Frontal cortex (tissue), 4 donors: ENCODE measurements at places on chromosomes 4 and X. TPM values are rescaled to one million over a fixed set of nuclear protein-coding genes. Genes with fewer than 3 reads are reported as not detected.

DNA sequence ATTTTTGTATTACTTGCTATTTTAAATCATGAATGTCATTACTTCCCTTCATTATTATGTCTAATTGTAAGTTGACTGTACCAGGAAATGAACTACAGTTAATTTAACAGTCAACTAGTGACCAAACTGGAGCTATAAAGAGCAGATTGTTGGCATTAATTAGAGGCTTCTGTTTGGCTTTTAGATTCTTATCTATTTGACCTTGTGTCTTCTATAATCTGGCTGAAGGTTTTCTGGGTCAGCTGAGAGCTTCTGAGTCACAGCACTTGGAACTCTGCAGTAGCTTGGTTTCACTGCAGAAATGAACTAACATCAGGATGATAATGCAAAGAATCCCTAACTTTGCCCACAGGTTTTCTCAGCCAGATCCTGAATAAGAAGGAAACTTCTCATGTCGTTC is 169.2 kb upstream of the LEF1 start:
- no peak for DNase-seq

GRCh38 chr4:91118597-91118996 is 991.4 kb downstream of the CCSER1 start:
- no peak for DNase-seq

GRCh38 chrX:13828392-13828791 is 11.5 kb upstream of the GPM6B start:
- no peak for DNase-seq

- no peak for DNase-seq
Measured at GRCh38 chr4:133823177-133823576, 378.4 kb downstream of the PABPC4L start.

DNA sequence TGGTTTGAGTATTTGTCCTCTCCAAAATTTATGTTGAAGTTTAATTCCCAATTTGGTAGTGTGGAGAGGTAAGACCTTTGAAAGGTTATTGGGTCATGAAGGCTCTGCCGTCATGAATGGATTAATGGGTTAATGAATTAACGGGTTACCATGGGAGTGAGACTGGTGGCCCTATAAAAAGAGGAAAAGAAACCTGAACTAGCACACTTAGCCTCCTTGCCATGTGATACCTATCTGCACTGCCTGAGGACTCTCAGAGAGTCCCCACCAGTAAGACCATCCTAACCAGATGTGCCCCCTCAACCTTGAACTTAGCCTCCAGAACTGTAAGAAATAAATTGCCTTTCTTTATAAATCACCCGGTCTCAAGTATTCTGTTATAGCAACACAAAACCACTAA is 39.3 kb downstream of the PAGE1 start:
- DNase-seq: no peak

DNA sequence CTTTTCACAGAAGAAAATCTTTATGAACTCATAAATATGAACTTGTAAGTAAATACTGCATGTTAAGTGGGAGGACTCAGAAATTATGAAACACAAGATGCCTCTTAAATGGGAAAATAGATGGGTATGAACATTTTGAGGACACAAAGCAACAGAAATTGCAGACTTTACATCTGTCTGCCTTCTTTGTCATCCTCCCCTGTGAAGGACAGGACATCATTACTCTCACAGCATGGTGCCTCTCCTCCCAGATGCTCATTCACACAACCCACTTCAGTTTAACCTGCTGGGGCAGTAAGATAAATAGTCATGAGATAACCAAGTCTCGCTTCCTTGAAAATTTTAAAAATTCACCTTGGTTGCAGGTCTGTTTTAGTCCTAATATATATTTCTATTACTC is 144.5 kb downstream of the APBB2 start:
- no peak for DNase-seq

- DNase-seq: no peak
Measured at GRCh38 chr4:147546349-147546748, 65.5 kb downstream of the EDNRA start.

GRCh38 chr4:84800256-84800655 is 166.2 kb downstream of the WDFY3 start:
- no peak for DNase-seq

- no peak for DNase-seq
Measured at GRCh38 chrX:18828832-18829404, 121.5 kb downstream of the PPEF1 start.

- DNase-seq: no peak
Measured at GRCh38 chr4:52939739-52940138, 77.6 kb downstream of the RASL11B start.

- DNase-seq: no peak
Measured at GRCh38 chr4:7155590-7156071, 36.7 kb upstream of the SORCS2 start.

DNA sequence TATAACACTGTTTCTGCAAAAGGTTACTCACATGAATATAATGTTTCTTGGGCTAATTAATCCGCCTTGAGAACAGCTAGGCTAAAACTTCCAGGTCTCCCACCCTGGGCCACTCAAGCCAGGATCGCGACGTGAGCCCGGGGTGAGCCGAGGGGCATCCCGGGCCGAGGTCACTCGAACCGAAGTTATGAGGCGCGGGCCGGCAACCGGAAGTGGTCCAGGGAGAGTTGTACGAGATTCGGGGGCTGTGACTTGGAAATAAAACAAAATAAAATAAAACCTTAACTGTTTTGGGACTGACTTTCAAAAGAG is 317 bp downstream of the CMC4 start:
- no peak for DNase-seq

- DNase-seq: no peak
Measured at GRCh38 chr4:187004628-187005027, 281.0 kb upstream of the FAT1 start.

GRCh38 chr4:138290805-138291204 is 48.7 kb upstream of the SLC7A11 start:
- DNase-seq: no peak

DNA sequence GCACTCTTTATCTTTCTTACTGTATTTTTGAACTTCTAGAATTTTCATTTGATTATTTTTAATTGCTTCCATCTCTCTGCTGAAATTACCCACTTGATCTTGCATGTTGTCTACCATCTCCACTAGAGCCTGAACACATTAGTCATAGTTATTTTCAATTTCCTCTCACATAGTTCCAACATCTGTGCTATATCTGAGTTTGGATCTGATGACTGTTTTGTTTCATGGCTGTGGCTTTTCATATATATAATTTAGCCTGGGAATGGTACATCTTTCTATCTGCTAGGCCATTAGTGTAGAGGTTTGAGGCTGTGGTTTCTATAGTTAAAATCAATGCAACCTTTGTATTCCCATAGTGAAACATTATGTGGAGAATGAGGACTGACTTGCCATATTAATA is 33.2 kb downstream of the NPY2R start:
- no peak for DNase-seq

GRCh38 chr4:7967501-7968261 is 28.0 kb upstream of the AFAP1 start:
- no peak for DNase-seq

- no peak for DNase-seq
Measured at GRCh38 chr4:107258359-107258758, 222.2 kb upstream of the DKK2 start.

- no peak for DNase-seq
Measured at GRCh38 chrX:97401154-97401553, 517.4 kb downstream of the RPA4 start.

- no peak for DNase-seq
Measured at GRCh38 chr4:53943345-53944085, 120.9 kb downstream of the CHIC2 start.

DNA sequence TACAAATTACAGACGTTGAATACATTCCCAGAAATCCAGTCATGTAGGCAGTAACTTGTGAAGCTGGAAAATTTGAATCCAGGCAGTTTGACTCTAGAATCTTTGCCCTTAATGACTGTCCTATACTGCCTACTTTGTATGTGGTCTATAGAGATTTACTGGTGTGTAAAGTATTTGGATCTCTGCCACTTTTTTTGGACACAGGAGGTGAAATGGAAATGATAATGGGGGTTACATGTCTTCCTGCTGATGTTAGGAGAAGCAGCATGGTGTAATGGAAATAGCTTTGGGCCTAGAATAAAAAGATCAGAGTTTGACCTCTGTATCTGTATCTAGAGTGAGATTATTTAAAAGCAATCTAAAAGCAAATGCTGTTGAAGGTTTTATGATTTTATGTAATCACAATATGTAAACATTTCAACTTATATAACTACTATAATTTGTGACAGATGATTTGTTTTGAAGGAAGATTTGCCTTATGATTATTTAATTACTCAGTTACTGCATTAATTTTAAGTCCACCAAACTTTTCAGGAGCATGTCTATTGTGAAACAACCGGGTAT is 3.3 kb downstream of the COL4A5 start:
- no peak for DNase-seq

DNA sequence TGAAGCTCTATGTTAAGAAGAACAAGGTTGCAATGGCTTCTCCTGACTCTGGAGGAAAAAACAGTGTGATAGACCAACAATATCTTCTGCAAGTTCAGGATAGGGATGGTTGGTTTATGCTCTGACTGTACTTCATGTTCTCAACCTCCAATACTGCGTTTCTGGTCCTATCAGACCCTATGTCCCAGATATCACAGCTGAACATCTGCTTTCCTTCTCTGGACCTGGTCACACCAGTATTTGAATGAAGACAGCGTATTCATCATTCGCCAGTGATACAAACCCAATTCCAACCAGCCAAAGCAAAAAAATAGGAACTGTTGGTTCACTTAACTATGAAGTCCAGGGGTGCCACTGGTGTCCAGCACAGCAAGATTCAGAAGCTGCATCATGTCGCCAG is 124.5 kb upstream of the KLF3 start:
- no peak for DNase-seq

- peak; percentile 50 for DNase-seq
Measured at GRCh38 chrX:68693481-68694434, 46.3 kb downstream of the STARD8 start.

- DNase-seq: no peak
Measured at GRCh38 chr4:3704669-3705068, 61.5 kb upstream of the ADRA2C start.

- DNase-seq: no peak
Measured at GRCh38 chr4:42460043-42460442, 62.8 kb downstream of the SHISA3 start.

DNA sequence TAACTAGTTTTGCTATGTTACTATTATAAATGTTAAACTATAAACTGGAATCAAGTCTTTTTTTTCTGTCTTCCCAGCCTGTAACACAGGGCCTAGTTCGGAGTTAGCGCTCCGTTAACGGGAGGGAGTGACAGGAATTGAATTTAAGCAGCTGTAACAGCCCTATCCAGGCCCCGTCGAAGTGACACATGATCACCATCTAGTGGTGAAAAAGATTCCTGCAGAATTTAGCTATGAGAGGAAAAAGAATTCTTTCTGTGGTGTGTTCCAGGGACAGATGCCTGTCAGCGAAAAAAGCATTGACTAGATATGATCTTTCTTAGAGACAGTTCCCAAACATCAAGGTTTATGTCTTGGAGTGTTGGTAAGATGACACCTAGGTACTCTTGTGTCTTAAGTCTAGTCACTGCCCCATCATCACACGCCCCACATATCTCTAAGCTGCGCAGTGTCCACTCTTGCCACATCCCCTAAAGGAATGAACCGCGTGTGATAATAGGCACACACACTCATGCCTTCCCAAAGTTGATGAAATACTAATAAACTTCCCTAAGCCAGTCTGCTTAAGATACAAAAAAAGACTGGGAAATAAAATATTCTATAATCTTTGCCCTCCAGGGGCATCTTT is 2.1 kb downstream of the GAB3 start:
- DNase-seq: no peak

DNA sequence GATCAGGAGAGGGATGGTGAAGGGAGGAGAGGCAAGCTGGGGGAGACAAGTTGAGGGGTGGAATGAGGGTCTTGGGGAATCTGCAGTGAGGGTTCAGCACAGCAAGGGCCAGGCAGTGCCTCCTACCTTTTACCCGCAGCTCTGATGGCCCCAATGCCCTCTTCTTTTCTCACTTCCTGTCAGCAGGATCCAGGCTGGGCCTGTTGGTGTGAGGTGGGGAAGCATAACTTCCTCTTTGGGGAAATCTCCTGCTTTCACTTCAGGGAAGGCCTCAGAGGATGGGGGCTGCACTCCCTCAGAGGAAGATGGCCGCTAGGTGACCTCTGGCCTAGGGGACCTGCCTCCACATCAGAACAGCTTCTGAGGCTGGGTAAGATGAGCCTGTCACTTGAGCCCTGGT is 36.5 kb downstream of the EFNB1 start:
- no peak for DNase-seq

DNA sequence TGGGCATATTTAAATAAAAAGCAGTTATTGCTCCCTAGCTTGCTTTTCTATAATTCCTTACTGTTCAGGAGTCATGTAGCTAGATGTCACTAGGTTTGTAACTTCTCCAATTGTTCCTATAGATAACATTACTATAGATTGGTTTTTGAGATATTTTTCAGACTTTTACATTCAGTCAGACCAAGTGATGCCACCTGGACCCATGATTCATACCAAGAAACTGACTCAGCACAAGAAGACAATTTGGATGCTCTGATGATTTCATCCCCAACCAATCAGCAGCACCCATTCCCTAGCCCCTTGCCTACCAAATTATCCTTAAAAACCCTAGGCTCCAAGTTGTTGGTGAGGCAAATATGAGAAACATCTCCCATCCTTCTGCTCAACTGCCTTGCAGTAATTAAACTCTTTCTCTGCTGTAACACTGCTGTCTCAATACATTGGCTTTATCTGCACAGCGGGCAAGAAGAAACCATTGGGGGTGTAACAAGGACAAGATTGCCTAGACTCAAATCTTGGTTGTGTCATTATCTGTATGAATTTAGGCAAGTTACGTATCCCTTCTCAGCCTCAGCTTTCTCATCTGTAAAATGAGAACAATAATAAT is 11.8 kb upstream of the NEIL3 start:
- no peak for DNase-seq

DNA sequence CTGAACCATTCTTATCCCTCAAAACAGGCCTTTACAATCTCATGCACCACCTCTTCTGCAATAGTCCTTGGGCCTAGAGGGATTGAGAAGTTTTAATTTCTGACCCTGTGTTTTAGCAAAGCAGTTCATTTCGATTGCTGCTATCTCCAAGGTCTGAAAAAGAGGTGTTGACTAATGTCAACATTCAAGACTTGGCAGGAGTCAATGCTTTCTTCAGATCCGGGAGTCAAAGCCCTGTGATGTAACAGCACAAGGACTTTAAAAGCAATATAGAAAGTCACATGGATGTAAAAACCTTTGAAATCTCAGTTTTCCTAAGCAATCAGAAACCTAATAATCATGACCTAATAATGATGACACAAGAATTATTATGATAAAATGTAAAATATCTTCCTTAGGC is 133.8 kb downstream of the ADAM29 start:
- DNase-seq: no peak

SCARB2 gene
- 263 TPM for total RNA-seq

TMSB15B gene
- 22.4 TPM for total RNA-seq

BTC gene
- total RNA-seq: not detected

RAB9B gene
- total RNA-seq: 48.9 TPM

AFM gene
- not detected for total RNA-seq

VCX3B gene
- total RNA-seq: not detected

SATL1 gene
- total RNA-seq: 1.2 TPM

PTPN13 gene
- 55.8 TPM for total RNA-seq

NAP1L2 gene
- 46.1 TPM for total RNA-seq
